ENCODE measurements at places on chromosomes 3 and 15.

DNA sequence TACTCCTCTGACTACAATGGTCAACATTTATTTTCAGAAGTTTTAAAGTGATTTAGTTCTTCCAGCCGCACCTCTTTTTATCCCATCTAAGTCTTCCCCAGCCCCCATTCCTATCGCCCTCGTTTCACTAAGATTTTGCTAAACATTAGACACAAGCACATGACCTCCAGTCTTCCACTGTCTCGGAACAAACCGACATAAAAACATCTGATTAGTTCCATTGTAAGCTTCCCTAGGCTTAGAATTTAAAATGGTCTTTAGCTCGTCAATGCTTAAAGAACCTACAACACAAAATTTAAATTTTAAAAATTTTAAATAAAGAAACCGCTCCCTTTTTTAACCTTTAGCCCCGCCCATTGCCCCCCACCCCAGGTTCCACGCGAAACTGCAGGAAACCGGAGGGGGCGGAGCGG lies 284 bp upstream of the TSC22D2 start:
- no peak for DNase-seq

- DNase-seq = no peak
Observed at GRCh38 chr3:107368654-107369398, 8.4 kb upstream of the CCDC54 start.

- no peak for DNase-seq
Observed at GRCh38 chr3:32153414-32154204, 47.2 kb downstream of the GPD1L start.

DNA sequence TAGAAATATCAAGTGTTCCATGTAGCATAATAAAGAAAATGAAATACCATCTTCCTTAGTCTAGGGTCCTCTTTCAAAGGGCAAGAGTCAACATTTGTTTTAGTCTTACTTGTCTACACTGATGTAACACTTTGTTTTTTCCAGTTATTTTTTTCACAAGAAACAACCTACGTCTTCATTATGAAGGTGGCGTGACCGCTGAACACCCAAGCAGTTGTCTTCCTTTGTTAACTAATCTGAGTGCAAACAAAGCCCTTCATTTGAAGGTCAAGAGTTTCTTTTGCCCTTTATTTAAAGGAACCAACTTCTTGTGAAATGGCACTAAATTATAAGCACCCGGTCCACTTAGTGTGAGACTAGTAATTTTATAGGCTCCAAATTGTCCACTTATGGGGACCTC lies 73.2 kb downstream of the CD47 start:
- DNase-seq = no peak

Measured in suppressor macrophage (primary cell).